A549 treated with ZK216348 at 1 μM for 4 hours (cell line): ENCODE measurements at places on chromosomes 13 and 19. TPM values are rescaled to one million over a fixed set of nuclear protein-coding genes. Genes with fewer than 3 reads are reported as not detected.

The GIPC3 gene
- 0.16 to 0.27 TPM (median 0.19 TPM) in 5 replicates for total RNA-seq

The SIGLECL1 gene
- total RNA-seq, result not detected in 5 replicates

The JSRP1 gene
- 0.49 to 1.8 TPM (median 0.87 TPM) in 4 of 5 replicates, not detected in the other for total RNA-seq

The WASF3 gene
- 0.05 to 0.31 TPM (median 0.12 TPM) in 5 replicates for total RNA-seq

The CGB2 gene
- total RNA-seq, result 0.41 to 0.94 TPM in 2 of 5 replicates, not detected in the others

The PCDH17 gene
- not detected in 5 replicates for total RNA-seq

The PLPPR3 gene
- total RNA-seq, result 1.2 to 7.0 TPM (median 5.6 TPM) in 5 replicates

The COX7A1 gene
- not detected in 5 replicates for total RNA-seq

The NAPSA gene
- 0.48 to 1.6 TPM (median 1.2 TPM) in 5 replicates for total RNA-seq

The LINGO3 gene
- not detected in 5 replicates for total RNA-seq

The RHPN2 gene
- total RNA-seq, result 43.5 to 68.5 TPM (median 55.9 TPM) in 5 replicates

The MISP3 gene
- total RNA-seq, result 2.1 to 5.4 TPM (median 3.9 TPM) in 5 replicates

The TSEN34 gene
- total RNA-seq, result 69.8 to 130 TPM (median 119 TPM) in 5 replicates

The TEX29 gene
- total RNA-seq, result 0.39 TPM in 1 of 5 replicates, not detected in the others

The KRTDAP gene
- total RNA-seq, result not detected in 5 replicates

The PGLYRP1 gene
- not detected in 5 replicates for total RNA-seq

The ICAM1 gene
- total RNA-seq, result 2.9 to 4.9 TPM (median 4.2 TPM) in 5 replicates

The MAST1 gene
- 0.98 to 2.5 TPM (median 2.5 TPM) in 5 replicates for total RNA-seq

The CLDN10 gene
- 0.18 to 0.20 TPM in 2 of 5 replicates, not detected in the others for total RNA-seq

The ZNF560 gene
- not detected in 5 replicates for total RNA-seq

The ZNF799 gene
- total RNA-seq, result 1.3 to 2.2 TPM (median 1.6 TPM) in 5 replicates

The MCEMP1 gene
- not detected in 5 replicates for total RNA-seq

The SHISA2 gene
- not detected in 5 replicates for total RNA-seq

The EBI3 gene
- 1.5 to 4.8 TPM (median 3.0 TPM) in 5 replicates for total RNA-seq

The PRKCSH gene
- total RNA-seq, result 216 to 282 TPM (median 266 TPM) in 5 replicates

The MYH14 gene
- 4.0 to 7.5 TPM (median 6.7 TPM) in 5 replicates for total RNA-seq

The SMAD9 gene
- total RNA-seq, result 0.06 to 0.19 TPM (median 0.12 TPM) in 4 of 5 replicates, not detected in the other

The PDX1 gene
- total RNA-seq, result 0.05 to 0.09 TPM in 2 of 5 replicates, not detected in the others

The MAB21L1 gene
- not detected in 5 replicates for total RNA-seq

The RFPL4AL1 gene
- total RNA-seq, result not detected in 5 replicates

The PSG11 gene
- not detected in 5 replicates for total RNA-seq

The PSG7 gene
- 0.14 to 0.29 TPM in 2 of 5 replicates, not detected in the others for total RNA-seq

The NLRP9 gene
- not detected in 5 replicates for total RNA-seq

The TLE2 gene
- total RNA-seq, result 2.7 to 3.0 TPM (median 2.8 TPM) in 5 replicates

The NALCN gene
- 2.3 to 4.4 TPM (median 4.2 TPM) in 5 replicates for total RNA-seq

The OLFM4 gene
- total RNA-seq, result not detected in 5 replicates

The CEACAM7 gene
- not detected in 5 replicates for total RNA-seq

The SLC8A2 gene
- total RNA-seq, result 0.18 to 1.1 TPM (median 0.40 TPM) in 5 replicates

The ZNF540 gene
- total RNA-seq, result 0.14 TPM in 2 of 5 replicates, not detected in the others

The KLK4 gene
- total RNA-seq, result 0.41 TPM in 1 of 5 replicates, not detected in the others

The PNMA8A gene
- 8.1 to 11.0 TPM (median 10.6 TPM) in 5 replicates for total RNA-seq

The ZNF790 gene
- 0.17 to 0.57 TPM (median 0.19 TPM) in 5 replicates for total RNA-seq

The LIM2 gene
- not detected in 5 replicates for total RNA-seq

The PEAK3 gene
- 0.07 TPM in 1 of 5 replicates, not detected in the others for total RNA-seq

The IGFL2 gene
- total RNA-seq, result 0.50 to 1.3 TPM (median 0.73 TPM) in 5 replicates

The TMEM221 gene
- total RNA-seq, result 0.14 to 0.91 TPM (median 0.63 TPM) in 5 replicates
